ENCODE measurements at places on chromosomes 7 and 10. TPM values are rescaled to one million over a fixed set of nuclear protein-coding genes. Genes with fewer than 3 reads are reported as not detected.

The MSS51 gene
- total RNA-seq: 1.7 TPM

The TMEM130 gene
- 0.30 TPM for total RNA-seq

The DLX5 gene
- total RNA-seq: not detected

The STOX1 gene
- 1.6 TPM for total RNA-seq

The TSPAN15 gene
- 59.7 TPM for total RNA-seq

The FOXI2 gene
- total RNA-seq: 0.10 TPM
